ENCODE measurements at places on chromosomes 1 and 21.

DNA sequence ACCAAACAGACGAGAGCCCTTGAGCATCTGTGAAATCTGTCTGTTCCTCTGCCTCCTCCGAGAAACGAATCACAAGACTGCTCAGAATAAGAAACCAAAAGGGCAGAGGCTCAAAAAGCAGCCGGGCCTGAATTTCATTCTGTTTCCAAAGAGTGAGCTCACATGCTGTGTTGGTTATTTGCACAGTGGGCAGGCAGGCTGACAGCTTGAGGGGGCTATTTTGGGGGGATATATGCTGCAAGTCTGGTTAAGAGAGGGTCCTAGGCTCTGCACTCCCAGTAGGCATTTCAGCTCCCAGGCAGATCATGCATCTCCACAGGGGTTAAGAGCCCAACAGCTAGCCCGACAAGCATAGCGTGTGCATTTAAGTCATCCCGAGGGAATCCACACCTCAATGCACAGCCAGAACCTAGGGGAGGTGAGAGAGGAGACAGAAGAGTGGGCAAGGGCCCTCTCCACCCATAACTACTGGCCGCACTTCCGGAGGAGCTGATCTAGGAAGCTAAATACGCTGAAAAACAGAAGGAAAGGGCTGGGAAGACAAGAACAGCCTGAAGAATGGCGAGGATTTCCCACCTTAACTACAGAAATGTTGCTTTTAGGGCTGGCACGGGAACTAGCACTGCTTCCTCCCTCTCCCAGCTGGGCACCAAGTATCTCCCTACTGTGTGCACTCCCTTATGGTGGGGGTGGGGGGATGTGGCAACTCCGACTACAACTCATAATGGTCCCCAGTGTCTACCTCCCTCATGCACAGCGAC is 3.7 kb downstream of the PGBD5 start:
- DNase-seq, result no peak

- no peak for DNase-seq
These were observed 38.5 kb downstream of the MRPL37 start for GRCh38 chr1:54238353-54239034.

- no peak for DNase-seq
These were observed 24.6 kb upstream of the FCRL3 start for GRCh38 chr1:157725221-157725577.

DNA sequence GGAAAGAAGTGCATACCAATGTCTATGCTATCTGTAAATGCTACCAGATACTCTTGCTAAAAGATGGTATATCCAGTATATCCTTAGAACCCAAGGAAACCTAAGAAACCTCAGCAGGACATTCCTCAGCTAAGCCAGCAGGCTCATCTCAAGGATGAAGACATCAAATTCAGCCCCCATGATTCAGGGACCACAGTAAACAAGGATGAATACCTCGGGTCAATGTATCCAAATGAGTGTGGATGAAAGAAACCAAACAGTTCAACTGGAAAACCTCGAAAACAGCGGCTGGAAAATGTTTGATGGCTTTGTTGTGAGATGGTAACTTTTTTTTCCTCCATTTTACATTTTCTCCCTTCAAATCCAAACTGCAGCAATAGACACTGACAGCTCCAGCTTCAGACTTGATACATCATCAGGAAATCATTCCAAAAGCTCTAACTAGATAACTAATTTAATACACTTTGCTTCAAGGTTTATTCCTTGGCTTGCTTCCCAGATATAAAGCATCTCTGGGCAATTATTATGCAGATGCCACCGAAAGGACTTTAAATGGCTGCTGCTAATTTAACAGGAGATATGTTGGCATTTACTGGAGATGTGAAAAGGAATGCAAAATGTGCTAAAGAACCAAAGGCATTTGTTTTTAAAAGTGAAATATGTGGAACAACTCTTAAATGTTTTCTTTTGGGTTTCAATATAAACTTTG is 73.6 kb downstream of the SMYD2 start:
- no peak for DNase-seq

DNA sequence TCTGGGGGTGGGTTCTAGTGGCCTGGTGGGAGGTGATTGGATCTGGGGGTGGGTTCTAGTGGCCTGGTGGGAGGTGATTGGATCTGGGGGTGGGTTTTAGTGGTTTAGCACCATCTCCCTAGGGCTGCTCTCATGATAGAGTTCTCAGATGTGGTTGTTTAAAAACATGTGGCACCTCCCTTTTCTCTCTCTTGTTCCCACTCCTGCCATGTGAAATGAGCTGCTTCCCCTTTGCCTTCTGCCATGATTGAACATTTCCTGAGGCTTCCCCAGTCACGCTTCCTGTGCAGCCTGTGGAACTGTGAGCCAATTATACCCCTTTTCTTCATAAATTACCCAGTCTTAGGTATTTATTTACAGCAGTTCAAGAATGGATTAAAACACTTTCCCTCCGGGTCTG is 327.3 kb upstream of the AJAP1 start:
- no peak for DNase-seq

- DNase-seq, result no peak
These were observed 132.9 kb downstream of the RHOU start for GRCh38 chr1:228867951-228868730.

DNA sequence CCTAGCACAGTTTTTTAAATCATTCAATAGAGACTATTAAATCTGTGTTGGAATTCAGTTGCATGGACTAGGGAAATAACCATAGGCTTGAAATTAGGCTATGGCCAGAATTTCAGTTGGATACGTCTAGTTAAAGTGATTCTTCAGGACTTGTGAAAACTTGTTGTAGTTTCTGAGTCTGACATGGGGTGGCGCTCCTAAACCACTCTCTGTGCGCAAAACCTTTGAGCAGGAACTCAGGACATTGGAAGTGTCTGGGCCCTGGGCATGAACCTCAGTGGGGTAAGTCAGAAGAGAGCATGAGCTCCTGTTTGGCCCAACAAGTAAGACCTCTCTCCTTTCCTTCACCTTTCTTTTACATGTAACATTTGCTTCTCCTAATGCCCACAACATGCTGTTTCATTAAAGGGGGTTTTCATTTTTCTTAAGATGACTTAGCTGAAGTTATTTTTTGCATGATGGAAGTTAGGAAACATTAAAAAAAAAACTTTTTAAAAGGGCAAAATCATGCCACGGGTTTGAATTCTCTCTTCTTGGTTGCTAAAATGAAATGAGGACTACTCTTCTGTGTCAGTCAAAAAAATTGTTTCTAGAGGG is 17.1 kb upstream of the CCDC190 start:
- DNase-seq, result no peak

Data from T follicular helper cell (primary cell).